ENCODE measurements at places on chromosomes 2 and 18. TPM values are rescaled to one million over a fixed set of nuclear protein-coding genes. Genes with fewer than 3 reads are reported as not detected.

ALLC gene
- not detected for polyA plus RNA-seq

SERPINB12 gene
- not detected for polyA plus RNA-seq

RAB27B gene
- polyA plus RNA-seq, result 0.18 TPM

SPATA3 gene
- polyA plus RNA-seq, result not detected

BOD1L2 gene
- not detected for polyA plus RNA-seq

LRATD1 gene
- polyA plus RNA-seq, result 0.86 TPM

ABCB11 gene
- not detected for polyA plus RNA-seq

C1QL2 gene
- not detected for polyA plus RNA-seq

ADCY3 gene
- polyA plus RNA-seq, result 11.6 TPM

GALNT5 gene
- 76.5 TPM for polyA plus RNA-seq

MGAT4A gene
- not detected for polyA plus RNA-seq

CDH7 gene
- not detected for polyA plus RNA-seq

ASPRV1 gene
- polyA plus RNA-seq, result 0.24 TPM

IHH gene
- not detected for polyA plus RNA-seq

DYSF gene
- 0.42 TPM for polyA plus RNA-seq

DPYSL5 gene
- polyA plus RNA-seq, result not detected
